Uterus (tissue), 4 donors: ENCODE measurements at places on chromosomes 16 and 17. TPM values are rescaled to one million over a fixed set of nuclear protein-coding genes. Genes with fewer than 3 reads are reported as not detected.
A peak's percentile ranks its signal among the peaks of the same experiment; 100 is the strongest.

- DNase-seq = no peak
- no peaks in the 10 kb centered on the region for H3K4me1 ChIP-seq
- H3K27ac ChIP-seq = no peak overlapping the region
Measured at GRCh38 chr17:3610523-3610922, 1.3 kb upstream of the TRPV1 start.

The CDH8 gene
- not detected for total RNA-seq

The OMG gene
- total RNA-seq = 0.51 TPM

GRCh38 chr17:9982159-9982558, 77.1 kb upstream of the RCVRN start:
- no peaks in the 10 kb centered on the region for H3K36me3 ChIP-seq
- no peaks in the 10 kb centered on the region for H3K4me1 ChIP-seq
- no peak overlapping the region for H3K4me3 ChIP-seq
- H3K27ac ChIP-seq = no peak overlapping the region

- no peaks in the 10 kb centered on the region for H3K27me3 ChIP-seq
- no peak overlapping the region for H3K4me3 ChIP-seq
- DNase-seq = no peak
- no peak overlapping the region for H3K27ac ChIP-seq
Measured at GRCh38 chr16:80300876-80301275, 239.9 kb upstream of the DYNLRB2 start.

The BAIAP3 gene
- 5.1 TPM for total RNA-seq

- no peak for DNase-seq
Measured at GRCh38 chr17:74211912-74212208, 1.5 kb upstream of the TTYH2 start.

The RNF112 gene
- total RNA-seq = 14.7 TPM

- H3K27me3 ChIP-seq = no peaks in the 10 kb centered on the region
- no peaks in the 10 kb centered on the region for H3K36me3 ChIP-seq
- no peak overlapping the region for H3K27ac ChIP-seq
- no peaks in the 10 kb centered on the region for H3K4me1 ChIP-seq
Measured at GRCh38 chr17:58096892-58097291, 13.7 kb downstream of the DYNLL2 start.

The SLC12A4 gene
- 26.5 TPM for total RNA-seq

- peak overlapping the region; percentile 90 for H3K27ac ChIP-seq
- H3K4me3 ChIP-seq = peak overlapping the region; percentile 28
- H3K27me3 ChIP-seq = no peaks in the 10 kb centered on the region
- DNase-seq = peak; percentile 43
Measured at GRCh38 chr16:49663081-49664065, 192.5 kb downstream of the ZNF423 start.

The PRKCA gene
- 9.0 TPM for total RNA-seq

The KRTAP1-5 gene
- not detected for total RNA-seq

DNA sequence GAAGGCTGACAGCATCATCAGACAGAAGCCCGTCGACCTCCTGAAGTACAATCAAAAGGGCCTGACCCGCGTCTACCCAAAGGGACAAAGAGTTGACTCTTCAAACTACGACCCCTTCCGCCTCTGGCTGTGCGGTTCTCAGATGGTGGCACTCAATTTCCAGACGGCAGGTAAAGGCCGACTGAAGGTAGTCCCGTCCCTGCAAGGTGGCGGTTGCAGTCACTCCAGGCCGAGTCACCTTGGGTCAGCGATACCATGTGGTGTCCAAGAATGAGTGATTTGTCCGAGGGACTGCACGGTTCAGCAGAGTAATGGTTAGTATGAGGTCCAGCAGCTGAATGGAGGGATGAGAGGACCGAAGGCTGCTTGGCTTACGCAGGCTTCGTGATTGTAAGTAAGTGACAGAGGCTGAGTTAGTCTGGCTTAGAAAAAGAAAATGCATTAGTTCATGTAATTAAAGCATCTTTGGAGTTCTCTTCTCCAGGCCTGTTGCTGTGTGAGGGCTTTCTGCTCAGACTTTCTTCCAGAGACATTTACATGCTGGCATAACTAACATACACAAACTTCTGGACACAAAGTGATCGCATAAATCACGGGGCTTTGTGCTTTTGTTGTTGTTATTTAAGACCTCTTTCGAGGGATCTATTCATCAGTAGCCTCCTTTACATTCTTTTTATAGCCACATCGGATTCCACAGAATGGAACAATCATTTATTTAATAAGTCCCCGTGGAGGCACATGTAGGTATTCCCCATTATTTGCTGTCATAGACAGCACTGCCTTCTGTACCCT, 74.9 kb downstream of the SDR42E1 start:
- no peaks in the 10 kb centered on the region for H3K27me3 ChIP-seq
- no peak for DNase-seq
- no peaks in the 10 kb centered on the region for H3K4me1 ChIP-seq
- no peak overlapping the region for H3K4me3 ChIP-seq

The DPEP3 gene
- total RNA-seq = 0.14 TPM

The P2RX1 gene
- 2.6 TPM for total RNA-seq
